ENCODE measurements at places on chromosomes 3 and 15.

- no peak for DNase-seq
These were observed 26.1 kb downstream of the STARD5 start for GRCh38 chr15:81297603-81298575.

DNA sequence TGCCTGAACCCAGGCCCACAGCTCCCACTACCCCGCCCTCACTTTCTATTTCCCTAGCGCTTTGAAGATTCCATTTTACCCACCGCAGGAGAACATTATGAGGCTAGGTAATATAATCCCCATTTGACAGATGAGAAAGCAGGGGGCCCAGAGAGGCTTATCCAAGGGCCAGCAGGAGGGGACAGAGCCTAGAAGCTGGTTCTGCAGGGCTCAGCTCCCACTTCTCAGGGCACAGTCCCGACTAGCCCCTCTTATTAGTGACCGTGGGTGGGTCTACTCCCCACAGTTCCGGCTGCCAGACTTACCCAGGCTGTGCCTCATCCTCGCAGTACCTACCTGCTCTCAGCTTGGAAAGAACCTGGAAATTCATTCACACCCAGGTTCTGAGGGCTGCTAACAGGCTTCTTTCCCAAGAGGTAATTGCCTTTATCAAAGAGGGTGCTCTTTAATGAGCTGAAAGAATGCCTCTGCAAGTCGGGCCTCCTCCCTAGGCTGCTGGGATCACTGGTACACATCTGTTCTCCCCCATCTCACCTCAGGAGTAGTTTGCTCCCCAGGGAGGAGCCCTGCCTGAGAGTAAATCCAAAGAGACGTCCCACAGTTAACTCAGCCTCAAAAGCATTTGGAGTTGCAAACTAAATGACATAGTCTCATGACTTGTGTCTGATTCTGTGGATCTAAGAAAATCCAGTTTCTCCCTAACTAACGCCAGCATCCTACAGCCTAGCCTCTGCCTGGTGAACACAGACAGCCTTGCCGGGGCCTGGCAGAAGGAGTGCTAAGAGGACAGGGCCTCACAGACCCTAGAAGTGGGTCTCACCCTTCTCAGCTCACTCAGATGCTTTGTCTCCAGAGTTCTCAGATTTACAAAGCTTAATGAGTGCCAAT lies 125.0 kb downstream of the CHSY1 start:
- DNase-seq = no peak

DNA sequence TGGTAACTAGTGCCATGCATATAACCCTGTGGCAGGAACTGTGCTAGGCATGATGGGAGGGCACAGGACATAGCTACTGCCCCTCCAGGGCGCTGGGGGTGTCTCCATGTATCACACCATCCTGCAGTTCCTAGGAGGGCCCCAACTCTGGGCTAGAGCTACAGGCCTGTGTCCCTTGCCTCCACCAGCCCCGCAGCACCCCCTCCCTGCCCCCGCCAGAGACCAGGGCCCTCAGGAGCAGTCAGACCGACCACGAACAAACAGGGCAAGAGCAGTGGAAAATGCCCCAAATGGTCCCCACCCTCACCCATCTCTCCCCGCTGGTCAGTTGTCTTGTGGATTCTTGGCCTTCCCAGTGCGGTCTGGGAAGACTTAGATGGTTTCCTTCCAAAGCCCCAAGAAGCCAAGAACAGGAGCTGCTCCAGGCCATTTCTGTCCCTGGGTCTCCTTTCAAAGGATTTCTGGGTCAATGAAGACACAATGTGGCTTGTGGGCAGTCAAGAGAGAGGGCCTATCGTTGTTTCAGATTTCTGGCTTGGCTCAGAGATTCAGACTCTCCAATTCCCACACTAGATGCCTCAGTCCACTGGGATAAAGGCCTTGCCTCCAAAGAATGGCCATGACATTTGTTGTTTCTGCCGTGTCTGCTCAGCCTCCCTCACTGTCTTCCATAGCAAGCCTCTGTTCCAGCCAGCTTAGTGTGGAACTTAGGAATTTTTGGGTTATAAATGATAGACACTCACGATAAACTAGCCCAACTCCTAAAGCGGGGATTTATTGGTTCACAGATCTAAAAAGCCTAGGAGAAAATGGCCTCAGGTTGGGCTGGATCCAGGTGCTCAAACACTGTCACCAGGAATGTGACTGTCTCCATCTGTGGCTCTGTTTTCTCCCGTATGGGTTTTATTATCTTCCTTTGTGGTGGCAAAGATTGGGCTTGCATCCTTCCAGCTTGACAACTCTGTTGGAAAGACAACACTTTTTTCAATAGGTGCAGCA lies 80.6 kb downstream of the LSM3 start:
- DNase-seq = no peak

DNA sequence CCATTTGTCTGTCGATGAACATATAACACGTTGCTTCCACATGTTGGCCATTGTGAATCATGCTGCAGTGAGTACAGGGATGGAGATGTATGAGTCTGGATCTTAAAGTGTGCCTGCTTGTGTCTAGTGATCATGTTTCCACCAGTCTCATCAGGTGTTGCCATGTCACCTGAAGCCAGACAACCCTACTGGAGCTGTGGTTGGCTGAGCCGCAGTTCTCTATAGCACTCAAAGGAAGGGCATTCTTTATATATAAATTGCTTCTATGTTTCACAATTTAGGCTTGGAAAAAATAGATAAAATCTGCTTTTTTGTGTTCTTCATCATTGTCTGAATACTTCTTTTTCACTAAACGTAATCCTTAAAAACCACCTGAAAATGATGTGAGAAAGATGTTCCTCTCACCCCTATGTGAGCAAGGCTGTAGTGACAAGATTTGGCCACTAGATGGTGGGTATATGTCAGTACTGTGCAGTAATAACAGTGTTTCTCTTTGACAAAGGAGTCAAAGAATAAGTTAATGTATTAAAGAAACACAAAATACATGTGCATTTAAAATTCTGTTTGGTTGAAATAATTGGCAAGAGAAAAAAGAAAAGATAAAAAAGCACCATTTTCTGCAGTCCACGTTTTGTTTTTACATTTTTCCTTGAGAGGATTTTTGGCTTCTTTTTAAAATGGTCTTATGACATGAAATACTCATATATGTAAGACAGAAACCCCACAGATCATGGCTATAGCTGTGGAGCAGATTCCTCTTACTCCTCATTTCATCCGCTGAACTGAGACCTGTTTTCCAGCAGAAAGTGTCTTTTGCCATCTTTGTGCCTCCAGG lies 394.5 kb upstream of the DPPA4 start:
- DNase-seq = no peak

- DNase-seq = no peak
These were observed at the start of gene B3GNT5 for GRCh38 chr3:183252973-183253527. TSS of gene B3GNT5 (plus strand) at chr3:183253253. CDS start at chr3:183269799, 16,546 bp downstream.

DNA sequence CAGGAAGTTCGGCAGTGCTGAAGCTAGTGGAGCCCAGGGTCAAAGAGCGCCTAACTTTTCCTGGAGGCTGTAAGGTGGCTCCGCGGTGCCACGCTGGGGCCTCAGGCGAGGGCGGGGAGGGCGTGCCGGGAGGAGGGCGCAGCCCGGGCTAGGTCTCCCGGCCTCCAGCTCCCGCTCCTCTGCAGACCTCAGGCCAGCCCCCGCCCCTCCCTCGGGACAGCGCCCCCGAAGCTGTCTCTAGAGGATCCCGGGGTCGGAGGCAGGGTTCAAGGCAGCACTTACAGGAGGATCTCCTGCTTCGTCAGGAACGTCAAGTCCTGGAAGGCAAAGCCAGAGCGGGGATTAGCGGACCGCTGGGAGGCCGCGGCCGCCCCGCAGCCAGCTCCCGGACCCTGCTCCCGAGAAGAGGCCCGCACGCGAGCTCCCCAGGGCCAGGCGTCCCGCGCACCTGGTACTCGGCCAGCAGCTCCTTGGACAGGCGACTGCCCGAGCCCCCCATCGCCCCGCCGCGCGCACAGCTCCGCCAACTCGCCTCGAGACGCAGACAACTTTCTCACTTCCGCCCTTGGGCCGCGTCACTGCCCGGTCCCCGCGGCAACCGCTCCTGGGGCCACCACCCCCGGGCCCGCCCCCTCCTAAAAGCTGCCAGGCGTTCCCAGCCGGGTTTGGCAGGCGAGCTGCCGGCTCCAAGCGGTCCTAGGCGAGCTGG lies at the start of gene CIB1:
TSS of gene CIB1 (minus strand) at position 555 of the 709 bp plus-strand sequence. CDS start at position 499, 56 bp downstream.
- peak; percentile 96 for DNase-seq

DNA sequence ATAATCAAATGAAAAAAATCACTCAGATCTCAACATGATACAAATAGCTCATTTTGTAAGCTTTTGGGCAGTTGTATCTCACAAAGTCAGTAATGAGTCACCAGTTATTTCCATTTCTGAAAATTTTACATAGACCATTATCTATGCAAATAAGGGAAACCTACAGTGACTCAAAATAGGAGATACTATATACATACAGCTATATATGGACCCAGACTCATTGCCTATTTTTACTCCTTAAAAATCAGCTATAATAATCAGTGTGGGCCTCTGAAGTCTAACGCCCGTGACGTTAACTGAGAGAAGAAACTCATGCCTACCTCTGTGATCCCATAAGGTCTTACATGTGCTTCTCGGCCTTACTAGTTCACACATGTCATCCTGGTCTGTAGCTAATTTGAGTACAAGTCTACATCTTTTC lies 31.6 kb downstream of the LRIG1 start:
- no peak for DNase-seq

DNA sequence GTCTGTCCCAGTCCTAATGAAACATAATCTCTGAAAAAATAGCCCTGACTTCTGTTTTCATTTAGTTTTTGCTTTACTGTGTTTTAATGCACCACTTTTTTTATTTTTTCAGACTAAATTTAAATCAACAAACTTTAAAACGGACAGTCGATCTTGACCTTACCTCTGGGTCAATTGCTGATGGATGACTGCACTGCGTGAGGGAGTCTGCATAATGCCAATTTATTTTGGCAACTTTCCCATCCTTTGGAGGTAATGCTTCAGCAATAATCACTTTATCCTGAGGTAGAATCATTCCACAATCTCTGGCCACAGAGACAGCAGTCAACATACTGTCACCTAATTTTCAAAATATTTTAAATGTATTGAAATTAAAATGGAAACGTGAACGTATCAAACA lies 32.5 kb upstream of the GP5 start:
- DNase-seq = no peak

GRCh38 chr3:65635657-65636056 lies 403.1 kb downstream of the MAGI1 start:
- DNase-seq = no peak

GRCh38 chr15:33330931-33331330 lies 20.2 kb downstream of the RYR3 start:
- DNase-seq = no peak
